ENCODE measurements at places on chromosomes 7 and 10. TPM values are rescaled to one million over a fixed set of nuclear protein-coding genes. Genes with fewer than 3 reads are reported as not detected.

The OR9A2 gene
- not detected for total RNA-seq

The JAKMIP3 gene
- total RNA-seq, result 1.9 TPM

The SPDYE6 gene
- total RNA-seq, result not detected

The RBP4 gene
- 9.3 TPM for total RNA-seq

The CALHM3 gene
- total RNA-seq, result 0.63 TPM

The PTF1A gene
- total RNA-seq, result not detected

The TMEM225B gene
- 1.0 TPM for total RNA-seq

The TWIST1 gene
- 1.4 TPM for total RNA-seq

The DNAJC1 gene
- total RNA-seq, result 29.6 TPM

The EGR2 gene
- total RNA-seq, result 0.28 TPM

The ASIC3 gene
- 12.8 TPM for total RNA-seq

The ZNF488 gene
- total RNA-seq, result 13.1 TPM

The GBX1 gene
- total RNA-seq, result not detected

The UNC5B gene
- total RNA-seq, result 0.53 TPM
